Adrenal gland (tissue), 19 donors: ENCODE measurements at places on chromosomes 11 and 22.

- DNase-seq = no peak
Measured at GRCh38 chr11:128737704-128738103, 43.8 kb downstream of the FLI1 start.

- no peak for DNase-seq
Measured at GRCh38 chr11:66636411-66636810, 2.1 kb upstream of the RBM4 start.

GRCh38 chr11:120432056-120433018, 79.2 kb upstream of the GRIK4 start:
- DNase-seq = peak; percentile 77

- no peak for DNase-seq
Measured at GRCh38 chr11:64534391-64534801, 56.6 kb upstream of the SLC22A12 start.

- peak; percentile 14 for DNase-seq
Measured at GRCh38 chr11:73838443-73839122, 38.1 kb downstream of the COA4 start.

DNA sequence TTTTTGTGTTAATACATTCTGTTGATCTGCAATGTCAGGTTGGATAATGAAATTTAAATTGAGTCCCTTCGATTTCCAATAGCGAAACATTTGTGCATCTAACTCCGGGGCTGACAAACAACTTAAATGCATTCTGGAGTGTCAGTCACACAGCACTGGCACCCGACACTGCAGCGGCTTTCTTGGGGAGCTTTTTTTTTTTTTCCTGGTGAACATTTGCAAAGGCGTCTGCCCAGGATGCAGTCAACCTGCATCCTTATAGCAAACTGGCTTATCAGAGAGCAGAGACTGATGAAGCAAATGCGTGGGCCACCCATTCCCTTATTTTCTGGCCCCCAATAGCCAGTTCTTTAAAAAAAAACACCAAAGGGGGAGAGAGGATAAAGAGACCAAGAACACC, 1167.7 kb downstream of the LRRC4C start:
- no peak for DNase-seq

- no peak for DNase-seq
Measured at GRCh38 chr11:58503361-58503856, 4.5 kb downstream of the OR5B21 start.

- peak; percentile 59 for DNase-seq
Measured at GRCh38 chr11:60251485-60252212, 8.7 kb upstream of the MS4A4E start.

DNA sequence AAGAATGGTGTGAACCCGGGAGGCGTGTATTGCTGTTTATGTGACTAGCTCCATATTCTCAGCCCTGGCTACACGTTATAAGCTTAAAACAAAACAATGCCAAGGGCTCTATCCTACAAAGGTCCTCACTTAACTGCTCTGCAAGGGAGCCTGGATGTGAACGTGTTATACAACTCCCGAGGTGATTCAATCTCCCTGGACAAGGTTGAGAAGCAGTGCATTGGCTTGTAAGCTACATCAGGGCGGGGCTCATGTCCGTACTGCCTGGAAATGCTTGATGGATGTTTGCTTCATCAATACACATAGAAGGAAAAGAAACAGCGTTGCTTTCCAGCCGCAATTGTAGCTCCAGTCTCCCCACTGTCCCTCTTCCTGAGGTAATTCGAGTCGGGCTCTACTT, 256.9 kb upstream of the SYN3 start:
- DNase-seq = no peak

- DNase-seq = peak; percentile 57
Measured at GRCh38 chr11:5380740-5381342, 2.8 kb upstream of the OR51M1 start.

- DNase-seq = no peak
Measured at GRCh38 chr11:128179512-128179911, 407.8 kb downstream of the ETS1 start.

DNA sequence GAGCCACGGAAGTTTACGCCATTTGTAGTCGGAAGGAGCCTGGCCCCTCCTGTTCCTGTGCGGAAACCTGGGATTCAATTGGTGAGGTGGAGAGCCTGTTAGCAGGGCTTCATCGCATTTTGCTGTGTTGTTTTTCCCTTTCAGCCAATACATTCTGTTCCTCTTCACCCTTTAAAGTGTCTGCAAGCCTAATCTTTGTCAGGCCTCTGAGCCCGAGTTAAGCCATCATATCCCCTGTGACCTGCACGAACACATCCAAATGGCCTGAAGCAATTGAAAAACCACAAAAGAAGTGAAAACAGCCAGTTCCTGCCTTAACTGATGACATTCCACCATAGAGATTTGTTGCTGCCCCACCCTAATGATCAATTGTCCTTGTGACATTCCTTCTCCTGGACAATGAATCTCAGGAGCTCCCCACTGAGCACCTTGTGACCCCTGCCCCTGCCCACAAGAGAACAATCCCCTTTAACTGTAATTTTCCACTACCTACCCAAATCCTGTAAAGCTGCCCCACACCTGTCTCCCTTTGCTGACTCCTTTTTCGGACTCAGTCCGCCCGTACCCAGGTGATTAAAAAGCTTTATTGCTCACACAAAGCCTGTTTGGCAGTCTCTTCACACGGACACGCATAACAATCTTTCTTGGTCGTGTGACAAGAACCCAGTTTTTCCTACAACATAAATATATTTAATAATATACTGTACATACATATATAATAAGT, 37.1 kb upstream of the MMP12 start:
- DNase-seq = no peak

- no peak for DNase-seq
Measured at GRCh38 chr11:12269104-12269441, 108.3 kb upstream of the PARVA start.

- DNase-seq = peak; percentile 80
Measured at GRCh38 chr11:65112546-65113360, 1.1 kb downstream of the TM7SF2 start.

- DNase-seq = no peak
Measured at GRCh38 chr11:11413776-11414175, 60.7 kb upstream of the CSNK2A3 start.

- no peak for DNase-seq
Measured at GRCh38 chr22:30054067-30054763, 26.0 kb upstream of the HORMAD2 start.

- no peak for DNase-seq
Measured at GRCh38 chr22:35205961-35206360, 51.3 kb upstream of the HMGXB4 start.

- DNase-seq = no peak
Measured at GRCh38 chr22:29157759-29158535, 47.7 kb upstream of the EMID1 start.

DNA sequence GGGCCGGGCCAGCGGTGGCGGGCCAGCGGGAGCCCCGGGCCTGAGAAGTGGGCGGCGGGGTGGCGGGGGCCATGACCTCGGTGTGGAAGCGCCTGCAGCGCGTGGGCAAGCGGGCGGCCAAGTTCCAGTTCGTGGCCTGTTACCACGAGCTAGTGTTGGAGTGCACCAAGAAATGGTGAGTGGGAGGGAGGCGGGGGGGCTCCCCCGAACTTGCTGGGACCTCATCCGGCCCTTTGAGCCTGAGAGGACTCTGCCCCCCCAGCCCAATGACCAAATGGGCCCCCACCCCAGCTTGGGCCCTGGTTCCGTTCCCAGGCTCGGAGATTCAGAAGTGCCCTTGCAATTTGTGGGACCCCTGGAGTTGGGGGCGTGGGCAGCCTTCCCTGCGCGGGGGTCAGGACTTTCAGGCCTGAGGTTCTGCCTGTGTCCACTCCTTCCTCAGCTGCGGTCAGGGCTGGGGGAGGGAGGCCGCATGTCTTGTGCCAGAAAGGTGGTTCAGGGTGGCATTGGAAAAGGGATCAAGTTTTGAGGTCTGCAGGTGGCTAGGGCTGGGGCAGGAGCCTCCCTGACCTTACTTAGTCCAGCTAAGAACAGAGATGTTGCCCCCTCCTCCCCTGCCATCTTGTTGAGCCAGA, 496 bp downstream of the EHBP1L1 start:
- DNase-seq = no peak

DNA sequence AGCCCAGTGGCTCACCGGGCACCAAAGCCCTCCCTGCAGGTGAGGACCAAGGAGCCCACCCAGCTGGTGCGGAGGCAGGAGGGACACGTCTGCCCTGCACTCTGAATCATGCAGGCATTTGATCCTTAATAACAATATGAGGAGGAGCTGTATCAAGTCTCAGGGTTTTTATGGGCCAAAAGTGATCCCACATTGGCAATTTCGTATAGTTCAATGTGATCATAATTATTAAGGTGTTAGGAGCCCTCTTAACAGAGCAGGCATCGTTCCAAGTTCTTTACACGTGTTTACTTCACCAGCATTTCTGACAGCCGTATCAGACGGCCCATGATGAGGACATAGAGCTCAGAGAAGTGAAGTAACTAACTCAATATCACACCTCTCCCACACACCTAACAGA, 91.9 kb upstream of the PRR5 start:
- DNase-seq = no peak

- DNase-seq = no peak
Measured at GRCh38 chr22:44632541-44633396, 69.2 kb upstream of the PRR5 start.

DNA sequence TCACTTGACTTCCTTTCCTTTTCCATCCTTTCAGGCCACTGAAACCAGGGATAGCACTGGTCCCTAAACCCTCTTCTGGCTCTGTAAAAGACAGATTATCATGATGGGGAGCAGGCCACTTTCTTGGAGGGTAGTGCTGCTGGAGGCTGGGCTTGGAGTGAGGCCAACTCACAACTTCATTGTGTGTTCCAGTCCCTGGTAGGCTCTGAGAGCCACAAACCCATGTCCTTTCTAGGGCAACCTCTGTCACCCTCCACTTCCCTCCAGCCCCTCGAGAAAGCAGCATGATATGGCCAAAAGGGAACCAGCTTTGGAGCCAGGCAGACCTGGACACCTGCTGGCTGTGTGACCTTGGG, 2.3 kb downstream of the TKFC start:
- peak; percentile 55 for DNase-seq

- no peak for DNase-seq
Measured at GRCh38 chr11:108364159-108364558, 103.2 kb downstream of the C11orf65 start.
